ENCODE measurements at places on chromosomes 5 and 9.
A peak's percentile ranks its signal among the peaks of the same experiment; 100 is the strongest.

DNA sequence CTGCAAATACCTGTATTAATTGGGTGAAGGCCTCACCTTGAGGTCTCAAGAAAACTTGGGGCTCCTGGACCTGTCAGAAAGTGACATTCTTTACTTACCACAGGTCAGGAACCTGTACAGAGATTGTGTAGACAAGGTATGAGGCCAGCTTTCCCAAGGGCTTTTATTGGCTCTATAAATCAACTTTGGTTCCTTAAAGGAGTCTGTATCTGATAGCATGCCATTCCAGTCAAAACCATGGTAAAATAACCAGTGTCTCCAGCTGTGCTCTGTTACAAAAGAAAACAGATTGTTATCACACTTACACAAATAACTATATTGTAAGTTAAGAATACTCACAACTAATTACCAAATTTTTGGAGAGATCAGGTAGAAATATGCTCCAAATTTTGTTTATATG lies 64.5 kb downstream of the COL15A1 start:
- DNase-seq = no peak

GRCh38 chr5:93403141-93403928 lies 177.7 kb downstream of the NR2F1-AS1 start:
- DNase-seq = no peak

GRCh38 chr9:34590381-34591247 lies 1.1 kb upstream of the CNTFR start:
- DNase-seq = no peak

- no peak for DNase-seq
These were observed 51.8 kb upstream of the TGFBR1 start for GRCh38 chr9:99052815-99053715.

GRCh38 chr9:14085810-14086209 lies 228.1 kb downstream of the NFIB start:
- DNase-seq = no peak

- DNase-seq = no peak
These were observed 45.8 kb downstream of the KIAA1958 start for GRCh38 chr9:112532427-112532826.

DNA sequence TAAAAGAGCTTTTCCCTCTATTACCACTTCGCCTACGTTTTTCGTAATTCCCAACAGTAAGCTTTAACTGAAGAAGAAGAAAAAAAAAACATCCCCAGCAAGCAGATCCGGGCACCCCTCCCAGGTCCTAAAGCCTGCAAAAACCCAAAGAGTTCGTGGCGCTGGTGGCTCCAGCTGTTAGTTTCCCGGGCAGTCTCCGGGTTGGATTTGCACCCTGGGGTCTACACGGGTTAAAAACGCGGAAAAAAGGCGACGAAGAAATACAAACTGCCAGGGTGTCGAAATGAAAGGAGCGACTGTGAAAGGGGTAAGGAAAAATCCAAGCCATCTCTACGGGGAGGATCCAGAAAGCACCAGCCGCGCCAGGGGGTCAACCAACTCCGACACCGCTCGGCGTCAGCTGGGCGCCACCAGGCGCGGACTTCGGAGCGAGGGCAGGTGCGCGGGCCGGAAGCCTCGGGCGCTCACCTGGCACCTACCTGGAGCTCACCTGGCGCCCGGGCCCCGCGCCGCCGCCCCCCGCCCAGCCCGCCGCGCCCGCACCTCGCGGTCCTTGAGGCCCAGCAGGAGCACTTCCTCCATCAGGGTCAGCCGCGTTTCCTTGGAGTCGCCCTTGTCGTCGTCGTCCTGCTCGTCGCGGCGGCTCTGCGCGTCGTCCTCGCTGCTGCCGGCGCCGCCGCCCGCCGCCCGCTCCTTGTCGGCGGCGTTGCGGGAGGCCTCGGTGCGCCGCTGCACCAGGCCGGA lies 680 bp downstream of the GOLPH3 start:
- peak; percentile 32 for DNase-seq

DNA sequence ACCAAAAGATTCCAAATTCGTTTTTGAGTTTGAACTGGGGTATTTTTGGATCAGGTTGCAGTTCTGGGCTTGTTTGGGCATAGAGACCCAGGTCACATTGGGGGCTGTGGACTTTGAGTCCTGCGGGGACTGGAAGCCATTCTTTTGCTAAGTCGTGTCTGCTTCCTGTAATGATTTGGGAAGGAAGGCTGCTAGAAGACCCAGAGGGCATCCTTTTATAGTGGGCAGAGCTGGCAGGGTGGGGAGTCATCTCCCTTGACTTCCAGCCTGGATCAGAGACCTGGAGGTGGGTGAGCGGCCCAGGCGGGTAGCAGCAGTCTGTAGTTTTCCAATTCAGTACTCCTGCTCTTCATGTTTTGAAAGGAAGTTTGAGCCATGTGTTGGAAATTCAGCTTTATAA lies 11.3 kb downstream of the ZNF618 start:
- DNase-seq = no peak

DNA sequence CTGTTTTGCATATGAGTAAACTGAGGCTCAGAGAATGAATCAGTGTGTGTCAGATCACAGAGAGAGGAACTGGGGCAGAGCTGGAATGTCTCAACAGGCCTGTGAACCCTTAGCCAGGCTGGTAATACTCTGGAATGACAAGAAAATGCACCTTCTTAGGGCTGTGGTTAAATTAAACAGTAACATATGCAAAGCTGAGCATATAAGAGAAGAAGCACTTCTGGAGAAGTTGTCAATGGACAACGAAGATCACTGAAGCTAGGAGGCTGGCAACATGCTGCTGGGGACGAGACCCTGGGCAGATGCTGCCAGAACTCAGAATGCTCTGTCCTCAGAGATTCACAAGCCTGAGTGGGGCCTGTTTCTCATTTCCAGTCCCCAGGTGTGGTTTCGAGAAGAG lies 64.6 kb upstream of the EPB41L4B start:
- DNase-seq = no peak

GRCh38 chr5:134626369-134627014 lies 6.1 kb downstream of the SAR1B start:
- no peak for DNase-seq

- no peak for DNase-seq
These were observed 9.2 kb downstream of the POC5 start for GRCh38 chr5:75707911-75708509.

DNA sequence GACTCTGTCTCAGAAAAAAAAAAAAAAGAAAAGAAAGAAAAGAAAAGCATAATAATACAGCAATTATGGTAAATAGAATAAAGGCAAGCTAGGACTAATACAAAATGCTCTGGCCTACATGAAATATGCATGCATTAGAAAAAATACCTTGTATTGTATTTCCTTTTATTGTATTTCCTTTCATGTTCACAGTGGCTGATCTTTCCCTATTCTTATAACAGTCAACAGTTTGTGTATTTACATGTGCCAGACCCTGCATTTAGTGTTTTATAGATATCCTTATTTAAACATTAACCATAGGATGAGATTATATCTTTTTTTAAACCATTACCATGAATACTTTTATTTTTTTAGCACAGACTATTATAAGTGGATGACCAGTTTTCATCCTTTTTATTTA lies 56.3 kb upstream of the ARL15 start:
- no peak for DNase-seq

GRCh38 chr9:133945977-133946753 lies 46.0 kb downstream of the VAV2 start:
- no peak for DNase-seq

DNA sequence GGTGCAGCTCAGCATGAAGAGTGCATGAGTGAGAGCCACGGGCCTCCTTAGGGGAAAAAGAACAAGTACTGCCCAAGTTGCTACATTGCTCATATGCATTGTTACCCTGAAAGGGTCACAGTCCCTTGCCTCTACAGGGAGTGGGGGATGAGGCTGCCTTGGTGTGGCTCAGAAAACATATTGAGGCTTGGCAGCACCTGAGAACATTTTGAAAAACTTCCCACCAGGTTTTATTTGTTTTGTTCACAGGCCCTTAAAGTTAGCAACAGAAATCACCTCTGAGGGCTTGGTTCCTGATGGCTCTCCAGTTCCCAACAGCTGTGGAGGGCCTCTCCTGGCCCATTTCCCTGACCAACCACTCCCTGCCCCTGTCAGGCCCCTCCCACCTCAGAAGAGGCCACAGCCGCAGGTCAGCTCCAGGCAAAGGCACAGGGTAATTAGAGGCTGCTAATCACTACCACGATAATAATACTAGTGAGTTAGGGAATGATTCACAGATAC lies 90.7 kb upstream of the ADRA1B start:
- no peak for DNase-seq

- no peak for DNase-seq
These were observed 2.9 kb upstream of the MAML1 start for GRCh38 chr5:179729727-179730126.

GRCh38 chr5:36270876-36271575 lies 29.3 kb upstream of the NADK2 start:
- DNase-seq = no peak

DNA sequence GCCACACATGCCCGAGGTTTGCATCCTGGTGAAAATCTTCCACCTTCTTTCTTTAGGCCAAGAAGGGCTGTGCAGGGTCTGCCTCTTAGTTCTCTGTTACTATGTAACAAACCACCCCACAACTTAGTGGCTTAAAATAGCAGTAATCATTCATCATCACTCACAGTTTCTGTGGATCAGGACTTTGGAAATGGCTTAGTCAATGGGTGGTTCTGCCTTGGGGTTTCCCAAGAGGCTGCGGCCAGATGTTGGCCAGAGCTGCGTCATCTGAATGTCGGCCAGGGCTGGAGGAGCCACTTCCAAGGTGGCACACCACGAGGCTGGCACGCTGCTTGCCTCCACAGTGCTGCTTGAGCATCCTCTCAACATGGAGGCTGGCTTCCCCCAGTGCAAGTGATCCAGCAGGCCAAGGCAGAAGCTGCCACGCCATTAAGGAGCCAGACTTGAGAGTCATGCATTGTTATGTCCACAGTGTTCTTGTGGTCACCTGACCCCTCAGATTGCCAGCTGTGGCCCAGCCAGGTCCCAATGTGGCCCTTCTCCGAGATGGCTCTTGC lies 135.2 kb downstream of the RXRA start:
- DNase-seq = no peak

GRCh38 chr9:98256756-98257155 lies 1.3 kb upstream of the TBC1D2 start:
- DNase-seq = peak; percentile 4

DNA sequence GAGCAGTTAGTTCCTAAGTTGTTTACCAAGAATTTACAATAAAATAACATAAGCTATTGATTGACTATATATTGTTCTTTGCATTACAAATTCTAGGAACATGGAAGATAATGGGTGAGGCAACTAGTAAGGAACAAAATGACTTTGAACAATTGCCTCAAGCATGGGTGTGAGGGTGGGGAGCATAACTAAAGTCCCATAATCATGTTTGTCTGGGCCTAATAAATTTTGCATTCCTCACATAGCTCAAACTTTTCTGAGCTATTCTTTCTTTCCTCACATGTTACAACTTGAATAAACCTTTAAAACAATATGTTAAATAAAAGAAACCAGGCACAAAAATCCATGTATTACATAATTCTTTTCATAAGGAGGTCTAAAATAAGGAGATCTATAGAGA lies 1066.1 kb downstream of the NR2F1-AS1 start:
- no peak for DNase-seq

DNA sequence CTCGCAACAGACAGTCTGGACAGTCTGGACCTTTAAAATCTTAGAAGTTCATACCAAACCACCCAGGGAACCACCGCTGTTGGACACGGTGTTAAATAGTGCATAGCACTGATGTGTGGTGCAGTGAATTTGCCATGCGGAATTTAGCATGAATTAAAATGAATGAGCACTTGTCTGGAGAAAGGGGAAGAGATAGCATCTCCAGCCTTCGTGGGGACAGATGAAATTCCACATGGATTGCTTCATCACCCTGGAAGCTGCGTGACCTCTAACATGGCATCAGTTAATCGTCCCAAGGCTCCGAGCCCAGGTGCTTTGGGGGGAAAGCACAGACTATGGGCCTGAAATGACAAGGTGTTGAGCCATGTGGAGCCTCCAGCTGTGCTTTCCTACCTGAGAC lies 91.4 kb downstream of the ADAMTS16 start:
- no peak for DNase-seq

GRCh38 chr9:37040508-37041127 lies 6.5 kb upstream of the PAX5 start:
- DNase-seq = no peak

GRCh38 chr5:141510850-141511601 lies 22.1 kb downstream of the PCDHGC5 start:
- DNase-seq = no peak

- no peak for DNase-seq
These were observed 1.1 kb upstream of the FAF2 start for GRCh38 chr5:176446884-176447590.

- no peak for DNase-seq
These were observed 62.7 kb downstream of the NDFIP1 start for GRCh38 chr5:142171270-142171669.

- no peak for DNase-seq
These were observed 6.7 kb downstream of the LRRC70 start for GRCh38 chr5:62585306-62585705.

DNA sequence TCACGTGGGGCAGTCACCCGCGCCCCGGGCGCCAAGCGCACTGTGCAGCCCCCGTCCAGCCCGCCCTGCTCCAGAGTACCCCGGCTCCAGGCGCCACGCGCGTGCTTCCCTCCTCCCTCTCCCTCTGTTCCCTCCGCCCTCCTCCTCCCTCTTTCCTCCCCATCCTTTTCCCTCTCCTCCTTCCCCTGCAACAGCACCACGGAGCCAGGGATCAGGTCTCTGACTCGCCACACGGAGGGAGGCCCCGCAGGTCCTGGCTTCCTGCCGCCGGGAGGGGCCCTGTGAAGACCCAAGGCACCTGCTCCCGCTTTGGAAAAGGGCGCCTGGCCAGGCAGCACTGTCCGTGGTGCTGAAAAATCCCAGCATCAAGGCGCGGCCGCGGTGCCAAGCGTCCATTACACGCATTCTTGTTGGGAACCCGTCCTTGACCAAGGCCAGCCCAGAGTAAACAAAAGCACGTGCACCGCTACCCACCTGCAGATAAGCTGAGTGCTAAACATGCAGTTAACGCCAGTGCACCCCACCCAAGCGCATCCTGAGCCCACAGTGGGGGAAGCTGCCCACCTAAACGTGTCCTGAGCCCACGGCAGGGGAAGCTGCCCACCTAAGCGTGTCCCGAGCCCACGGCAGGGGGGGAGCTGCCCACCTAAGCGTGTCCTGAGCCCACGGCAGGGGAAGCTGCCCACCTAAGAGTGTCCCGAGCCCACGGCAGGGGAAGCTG lies 21.7 kb downstream of the SLC6A18 start:
- no peak for DNase-seq

- DNase-seq = no peak
These were observed 173.8 kb downstream of the PCSK1 start for GRCh38 chr5:96259151-96259772.

GRCh38 chr5:5066276-5067186 lies 73.6 kb upstream of the ADAMTS16 start:
- DNase-seq = no peak

DNA sequence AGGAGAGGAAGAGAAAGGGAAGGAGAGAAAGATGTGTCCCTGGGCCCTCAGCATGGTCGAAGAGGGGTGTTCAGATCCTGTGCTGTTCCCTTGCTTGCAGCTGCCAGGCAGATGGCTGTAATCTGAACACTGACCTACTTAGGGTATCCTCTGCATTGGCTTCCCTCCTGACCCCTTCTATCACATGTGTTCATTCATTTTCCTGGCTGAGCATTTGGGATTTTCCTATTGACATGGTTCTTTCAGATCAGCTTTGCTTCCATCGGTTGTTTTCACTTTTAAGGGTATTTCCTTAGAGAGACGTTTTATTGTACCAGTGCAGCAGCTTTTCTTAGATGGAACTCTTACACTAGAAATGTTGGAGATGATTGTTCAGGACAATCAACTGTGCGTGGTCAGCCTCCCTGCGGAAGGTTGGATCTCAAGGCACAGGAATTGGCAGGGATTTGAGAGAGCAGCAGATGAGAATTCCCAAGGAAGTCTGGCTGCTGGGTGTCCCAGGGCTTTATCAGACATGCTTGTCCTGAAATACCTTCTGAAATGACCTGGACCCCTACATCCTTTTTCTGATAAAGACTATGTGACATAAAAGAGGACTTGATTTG lies 26.0 kb downstream of the ACTBL2 start:
- no peak for DNase-seq
